GM12878 (cell line): ENCODE measurements at places on chromosomes 4 and X.

DNA sequence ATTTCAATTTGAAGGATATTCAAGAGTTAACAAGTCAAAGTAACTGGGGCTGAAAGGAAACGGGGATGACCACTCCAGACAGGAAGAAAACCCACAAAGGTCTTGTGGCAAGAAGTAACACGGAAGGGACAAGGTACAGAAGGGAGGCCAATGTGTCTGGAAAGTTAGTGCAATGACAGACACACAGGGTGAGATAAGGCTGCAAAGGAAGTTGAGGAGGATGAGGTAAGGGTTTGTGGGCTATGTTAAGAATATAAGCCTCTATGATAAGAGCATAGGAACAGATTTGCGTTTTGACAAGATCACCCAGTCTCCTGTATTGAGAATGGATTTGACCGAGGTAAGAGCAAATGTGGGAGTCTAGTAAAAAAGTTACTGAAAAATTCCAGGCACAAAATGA, 21.9 kb upstream of the EMCN start:
- no peak for DNase-seq

DNA sequence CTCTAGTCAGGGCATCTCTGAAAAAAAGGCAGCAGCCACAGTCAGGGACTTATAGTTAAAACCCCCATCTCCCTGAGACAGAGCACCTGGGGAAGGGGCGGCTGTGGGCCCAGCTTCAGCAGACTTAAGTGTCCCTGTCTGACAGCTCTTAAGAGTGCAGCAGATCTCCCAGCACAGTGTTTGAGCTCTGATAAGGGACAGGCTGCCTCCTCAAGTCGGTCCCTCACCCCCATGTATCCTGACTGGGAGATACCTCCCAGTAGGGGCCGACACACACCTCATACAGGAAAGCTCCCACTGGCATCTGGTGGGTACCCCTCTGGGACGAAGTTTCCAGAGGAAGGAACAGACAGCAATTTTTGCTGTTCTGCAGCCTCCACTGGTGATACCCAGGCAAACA, 129.0 kb downstream of the ANXA5 start:
- DNase-seq: no peak

GRCh38 chrX:10725071-10725470, 104.7 kb upstream of the MID1 start:
- DNase-seq: no peak

DNA sequence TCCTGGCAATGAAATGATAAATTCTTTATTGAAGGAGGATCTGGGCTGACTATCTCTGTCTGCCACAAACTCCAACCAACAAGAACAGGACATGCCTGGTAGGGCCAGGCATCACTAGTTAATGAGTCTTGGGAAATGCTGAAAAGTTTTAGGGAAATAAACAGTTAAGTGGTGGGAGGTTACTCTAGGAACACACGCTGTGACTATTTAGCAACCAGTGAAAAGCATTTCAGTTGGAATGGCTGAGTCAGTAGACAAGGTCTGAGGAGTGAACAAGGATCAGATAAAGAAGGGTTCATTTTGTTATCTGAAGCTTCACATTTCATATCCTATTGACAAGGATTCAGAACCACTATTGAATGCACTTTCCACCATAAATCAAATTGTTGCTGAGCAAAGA, 394.9 kb upstream of the BOD1L1 start:
- no peak for DNase-seq

DNA sequence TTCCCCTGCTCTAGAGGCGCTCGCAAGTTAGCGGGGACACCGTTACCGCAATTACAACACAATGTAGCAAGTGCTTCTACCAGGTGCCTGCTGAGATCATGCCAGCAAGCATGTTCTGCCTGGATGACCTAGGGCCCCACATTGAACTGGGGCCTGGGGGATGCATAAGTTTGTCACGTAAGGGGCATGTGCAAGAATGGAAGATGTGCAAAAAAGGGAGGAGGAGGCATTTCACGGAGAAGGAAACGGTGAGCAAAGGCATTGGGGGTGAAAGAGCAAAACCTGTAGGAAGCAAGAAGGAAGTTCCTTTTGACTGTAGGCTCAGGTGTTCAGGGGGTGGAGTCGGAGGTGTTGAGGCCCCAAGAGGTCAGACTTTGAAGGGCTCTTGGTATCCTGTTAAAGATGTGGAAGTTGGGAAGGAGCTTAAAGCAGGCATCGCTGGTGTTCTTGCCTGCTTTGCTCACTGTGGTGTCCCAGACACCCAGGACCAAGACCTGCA, 602 bp upstream of the SCARB2 start:
- DNase-seq: no peak

DNA sequence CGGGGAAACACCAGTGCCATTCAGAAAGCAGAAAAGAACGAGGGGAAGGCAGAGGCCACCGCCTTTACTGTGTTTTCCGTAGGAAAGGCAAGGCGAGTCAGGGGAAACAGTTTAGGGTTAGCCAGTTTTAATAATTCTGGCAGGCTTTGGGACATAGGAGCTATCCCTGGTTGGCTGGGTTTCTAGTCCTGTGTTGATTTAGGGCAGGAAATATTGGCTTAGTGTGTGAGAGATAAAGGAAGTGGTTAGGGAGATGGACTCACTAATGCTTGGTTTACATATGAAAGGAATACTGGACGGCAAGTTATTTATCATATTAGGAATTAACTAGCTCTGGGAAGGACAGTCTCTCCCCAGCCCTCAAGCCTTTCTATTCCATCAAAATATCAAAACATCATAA, 53.1 kb downstream of the SYNPO2 start:
- no peak for DNase-seq

- DNase-seq: no peak
Observed at GRCh38 chr4:178198691-178199090, 756.5 kb upstream of the AGA start.

- DNase-seq: no peak
Observed at GRCh38 chrX:114372937-114373336, 210.9 kb upstream of the HTR2C start.

GRCh38 chr4:97507587-97508245, 635.6 kb downstream of the STPG2 start:
- no peak for DNase-seq

DNA sequence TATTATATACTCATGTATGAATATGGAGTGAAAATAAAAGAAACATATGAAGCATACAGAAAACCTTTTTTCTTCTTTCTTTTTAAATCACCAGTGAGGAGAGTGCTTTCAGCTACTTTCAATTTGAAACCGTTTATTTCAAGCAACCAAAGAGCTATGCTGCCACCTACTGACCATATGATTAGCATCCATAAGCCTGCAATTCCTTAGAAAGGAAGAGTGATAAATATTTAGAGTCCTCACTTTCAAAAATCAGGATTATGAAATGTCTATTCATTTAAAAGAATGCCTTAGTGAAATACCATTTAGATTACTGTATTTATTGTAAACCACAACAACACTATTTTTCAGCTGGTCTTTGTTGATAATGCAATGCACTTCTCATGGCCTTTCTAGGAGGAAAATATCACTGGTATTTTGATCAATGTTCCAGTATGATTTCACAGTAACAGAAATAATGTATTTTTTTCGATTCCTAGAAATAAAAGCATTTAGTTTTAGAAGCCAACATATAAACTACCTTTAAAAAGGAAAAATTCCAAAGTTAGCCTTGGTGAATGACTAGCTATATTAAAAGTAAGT, 667.6 kb downstream of the PCDH18 start:
- peak; percentile 24 for DNase-seq

DNA sequence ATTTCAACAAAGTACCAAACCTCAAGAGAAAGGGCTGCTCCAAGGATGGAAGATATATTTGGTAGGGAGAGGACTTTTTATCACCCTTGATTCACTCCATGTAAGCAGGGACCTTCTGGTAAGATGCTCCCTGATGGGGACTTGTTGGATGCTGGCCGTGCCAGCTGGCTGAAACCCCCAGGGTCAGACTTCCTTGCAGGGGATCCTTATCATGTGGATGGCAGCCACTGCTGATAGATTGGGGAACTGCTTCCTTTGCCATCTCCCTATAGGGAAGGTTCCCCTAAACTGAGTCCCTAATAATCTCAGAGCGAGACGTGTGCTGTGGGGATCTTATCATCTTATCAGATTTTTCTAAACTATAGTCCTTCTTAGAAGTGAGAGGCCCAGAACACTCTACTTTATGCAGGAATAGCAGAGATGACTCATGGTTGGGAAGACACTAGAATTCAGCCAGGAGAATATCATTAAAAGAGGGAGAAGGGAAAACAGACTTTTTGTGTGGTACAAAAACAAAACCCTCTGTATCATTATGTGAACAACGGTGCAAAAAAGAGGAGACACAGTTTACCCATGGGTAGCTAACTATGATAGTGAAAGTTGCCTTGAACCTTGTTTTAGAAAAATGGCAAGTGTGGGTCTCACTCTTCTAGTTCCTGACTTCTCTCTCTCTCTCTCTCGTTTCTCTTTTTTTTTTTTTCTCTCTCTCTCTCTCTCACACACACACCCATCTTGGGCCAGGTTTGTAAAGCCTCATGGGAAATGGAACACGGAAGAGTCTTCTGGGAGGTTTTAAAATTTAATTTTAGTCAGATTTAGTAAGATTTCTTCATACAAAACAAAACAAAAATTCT, 16.1 kb downstream of the RHOH start:
- DNase-seq: no peak

- DNase-seq: no peak
Observed at GRCh38 chr4:88003261-88003660, 4.2 kb upstream of the PKD2 start.

DNA sequence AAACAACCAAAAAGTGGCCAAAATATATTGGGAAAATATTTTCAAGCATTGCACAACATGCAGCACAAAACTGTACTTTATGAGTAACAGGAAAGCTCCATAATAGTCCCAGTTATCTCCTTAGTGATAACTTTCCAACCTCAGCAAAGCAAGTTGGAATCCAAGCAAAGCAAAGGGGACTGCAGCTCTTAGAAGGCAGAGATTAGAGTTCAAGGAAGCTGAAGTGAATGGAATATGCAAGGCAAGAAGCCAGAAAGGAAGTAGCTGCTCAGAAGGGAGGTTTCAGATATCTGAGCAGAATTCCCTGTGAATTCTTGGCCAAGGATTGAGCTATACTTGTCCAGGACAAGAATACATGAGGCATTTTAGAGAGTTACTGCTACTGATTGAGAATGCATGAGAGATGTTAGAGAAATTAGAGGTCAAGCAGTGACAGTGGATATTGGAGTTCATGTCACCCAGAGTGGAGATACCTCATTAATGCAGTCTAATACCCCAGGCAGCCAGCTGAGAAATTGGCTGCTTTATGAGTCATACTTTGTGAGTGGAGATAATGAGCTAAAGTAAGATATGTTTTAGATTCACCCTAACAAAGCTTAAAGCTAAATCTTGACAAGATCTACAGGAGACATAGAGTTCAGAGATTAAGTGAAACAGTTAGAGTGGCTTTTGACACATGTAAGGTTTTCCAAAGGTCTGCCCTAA, 102.8 kb downstream of the INPP4B start:
- no peak for DNase-seq

DNA sequence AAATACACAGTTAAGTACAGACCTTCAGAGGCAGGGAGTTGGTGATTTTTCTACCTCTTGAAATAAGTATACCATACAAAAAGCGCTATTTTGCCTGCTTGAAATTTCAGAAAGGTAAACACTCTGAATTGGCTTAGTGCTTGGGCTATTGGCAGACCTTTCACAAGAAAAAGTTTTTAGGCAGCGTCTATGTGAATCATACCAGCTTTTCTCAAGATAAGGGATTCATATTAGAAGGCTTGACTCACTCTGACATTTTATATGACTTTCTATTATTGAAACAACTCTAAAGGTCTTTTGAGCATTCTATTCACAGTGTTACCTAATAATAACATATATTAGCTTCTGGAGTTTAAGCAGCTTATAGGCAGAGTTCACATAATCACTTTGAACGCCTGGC, 286.4 kb upstream of the FAT1 start:
- DNase-seq: no peak

- DNase-seq: no peak
Observed at GRCh38 chrX:39576041-39576872, 521.5 kb downstream of the BCOR start.

DNA sequence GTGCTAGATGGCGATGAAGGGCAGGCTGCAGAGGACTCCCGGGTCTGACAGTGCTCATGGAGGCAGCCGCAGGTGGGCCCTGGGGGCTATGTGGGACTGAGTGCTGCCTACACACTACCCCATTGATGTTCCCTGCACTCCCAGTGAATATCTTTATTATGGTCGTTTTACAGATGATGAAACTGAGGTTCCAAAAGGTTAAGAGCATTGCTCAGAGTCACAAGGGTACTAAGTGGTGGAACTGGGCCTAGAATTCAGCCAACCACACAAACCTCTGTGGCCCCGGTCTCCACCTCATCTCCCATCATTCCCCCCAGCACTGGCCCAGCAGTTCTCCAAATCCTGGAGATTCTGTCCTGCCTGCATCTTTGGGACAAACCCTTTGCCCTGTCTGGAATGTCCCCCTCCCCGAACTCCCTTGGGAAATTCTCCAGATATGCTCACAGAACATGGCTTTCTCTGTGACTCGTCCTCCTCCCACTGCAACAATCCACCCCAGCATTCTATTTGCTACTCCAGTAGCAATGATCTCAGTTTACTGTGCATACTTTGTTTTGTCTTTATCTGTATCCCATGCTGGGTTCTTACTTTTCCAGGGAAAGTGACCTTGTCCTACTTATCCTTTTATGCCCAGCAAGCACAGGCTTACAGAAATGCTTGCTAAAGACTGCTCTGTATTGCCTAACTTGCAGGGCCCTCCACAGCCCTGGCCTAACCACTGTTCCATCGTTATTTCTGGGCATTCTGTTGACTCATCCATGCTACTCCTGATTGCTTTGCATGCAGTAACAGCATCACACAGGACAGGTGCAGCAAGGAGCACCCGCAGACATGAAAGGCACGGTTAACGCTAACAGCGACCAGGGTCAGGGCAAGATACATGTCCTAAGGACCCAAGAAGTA, 14.0 kb downstream of the PNMA6F start:
- DNase-seq: no peak

GRCh38 chrX:7420717-7421116, 272.8 kb upstream of the PUDP start:
- no peak for DNase-seq

GRCh38 chr4:151426513-151426912, 17.5 kb downstream of the FHIP1A start:
- DNase-seq: no peak
